ENCODE measurements at places on chromosomes 16 and 17.

- no peak for DNase-seq
These were observed 13.7 kb upstream of the KRT23 start for GRCh38 chr17:40951011-40951622.

- no peak for DNase-seq
These were observed 1.3 kb upstream of the MYO15A start for GRCh38 chr17:18107061-18107790.

- no peak for DNase-seq
These were observed 66.8 kb upstream of the RASL10B start for GRCh38 chr17:35664685-35665084.

- DNase-seq, result peak; percentile 24
These were observed 17.6 kb downstream of the C16orf74 start for GRCh38 chr16:85733155-85733838.

GRCh38 chr16:12569061-12569460, 234.6 kb downstream of the CPPED1 start:
- no peak for DNase-seq

DNA sequence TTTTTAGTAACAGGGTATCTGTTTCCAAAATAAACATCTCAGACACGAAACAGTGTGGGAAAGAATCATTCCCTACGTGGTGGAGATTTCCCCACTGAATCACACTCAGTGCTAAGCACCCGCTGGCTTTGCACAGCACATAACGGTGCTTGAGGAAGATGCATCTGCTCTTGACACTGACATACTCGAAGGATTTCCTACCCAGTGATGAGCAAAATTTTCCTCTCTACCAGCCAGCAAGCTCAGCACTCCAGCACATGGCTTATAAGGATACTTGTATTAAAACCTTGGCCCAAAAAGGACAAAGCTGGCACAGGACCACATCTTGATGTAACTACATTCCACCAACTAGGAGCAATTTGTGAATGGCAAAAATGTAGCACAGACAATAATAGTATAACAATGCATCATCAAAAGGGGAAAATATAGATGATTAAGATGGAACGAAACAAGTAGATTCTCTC, 59.0 kb downstream of the ANKFY1 start:
- DNase-seq, result no peak

DNA sequence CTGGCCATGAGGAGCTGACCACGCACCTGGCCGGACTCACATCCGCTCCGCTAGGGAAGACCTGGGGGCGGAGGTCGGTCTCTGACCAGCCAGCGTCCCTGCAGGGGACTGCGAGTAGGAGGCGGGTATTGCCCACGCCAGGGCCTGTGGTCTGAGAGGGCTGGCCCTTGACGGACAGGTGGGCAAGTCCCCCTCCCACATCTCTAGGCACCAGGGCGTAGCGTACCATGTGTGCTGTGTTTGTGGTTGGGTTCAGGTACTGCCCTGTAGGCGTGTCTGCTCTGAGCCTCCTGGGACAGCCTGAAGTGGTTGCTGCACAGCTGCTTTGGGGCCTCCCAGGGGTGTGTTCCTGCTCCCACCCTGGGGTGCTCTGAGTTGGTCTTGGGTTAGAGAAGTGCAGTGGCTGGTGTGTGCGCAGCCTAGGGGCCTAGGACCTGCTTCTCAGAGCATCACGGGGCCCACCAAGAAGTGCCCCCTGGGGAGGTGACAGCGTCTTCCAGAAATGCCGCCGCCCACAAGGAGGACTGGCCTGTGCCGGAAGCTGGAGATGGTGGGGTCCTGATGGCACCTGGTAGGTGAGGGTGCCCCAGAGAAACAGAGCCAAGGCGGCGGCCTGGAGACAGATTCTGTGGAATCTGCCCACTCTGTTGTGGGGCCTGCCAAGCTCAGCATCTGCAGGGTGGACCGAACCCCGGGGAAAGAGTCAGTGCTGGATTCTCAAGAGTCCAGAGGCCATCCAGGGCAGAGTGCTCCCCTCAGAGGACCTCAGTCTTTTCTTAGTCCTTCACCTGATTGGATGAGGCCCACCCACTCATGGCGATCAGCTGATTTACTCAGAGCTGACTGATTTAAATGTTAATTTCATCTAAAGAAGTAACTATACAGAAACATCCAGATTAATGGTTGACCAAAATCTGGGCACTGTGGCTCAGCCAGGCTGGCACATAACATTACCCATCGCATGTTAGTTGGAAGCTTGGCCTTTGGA, 48.3 kb downstream of the WDR45B start:
- DNase-seq, result no peak

- no peak for DNase-seq
These were observed 2.6 kb downstream of the SLC5A2 start for GRCh38 chr16:31485571-31485970.

DNA sequence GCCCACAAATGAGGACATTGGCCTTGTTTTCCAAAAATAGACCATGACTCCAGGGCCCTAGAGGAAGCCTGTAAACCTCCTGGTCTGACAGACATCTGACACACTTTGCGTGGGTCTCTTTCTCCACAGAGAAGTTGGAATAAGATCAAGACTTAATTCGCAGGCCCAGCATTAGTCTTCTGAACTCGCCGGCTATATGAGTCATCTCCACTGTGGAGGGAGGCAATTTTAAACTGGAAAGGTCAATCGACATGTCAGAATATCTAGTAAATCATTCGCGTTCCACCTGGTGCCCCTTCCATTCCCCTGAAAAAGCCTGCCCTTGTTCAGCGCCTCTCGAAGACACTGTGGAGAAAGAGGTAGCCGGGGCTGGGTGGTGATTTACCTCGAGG, 140.1 kb downstream of the CLEC16A start:
- DNase-seq, result no peak

DNA sequence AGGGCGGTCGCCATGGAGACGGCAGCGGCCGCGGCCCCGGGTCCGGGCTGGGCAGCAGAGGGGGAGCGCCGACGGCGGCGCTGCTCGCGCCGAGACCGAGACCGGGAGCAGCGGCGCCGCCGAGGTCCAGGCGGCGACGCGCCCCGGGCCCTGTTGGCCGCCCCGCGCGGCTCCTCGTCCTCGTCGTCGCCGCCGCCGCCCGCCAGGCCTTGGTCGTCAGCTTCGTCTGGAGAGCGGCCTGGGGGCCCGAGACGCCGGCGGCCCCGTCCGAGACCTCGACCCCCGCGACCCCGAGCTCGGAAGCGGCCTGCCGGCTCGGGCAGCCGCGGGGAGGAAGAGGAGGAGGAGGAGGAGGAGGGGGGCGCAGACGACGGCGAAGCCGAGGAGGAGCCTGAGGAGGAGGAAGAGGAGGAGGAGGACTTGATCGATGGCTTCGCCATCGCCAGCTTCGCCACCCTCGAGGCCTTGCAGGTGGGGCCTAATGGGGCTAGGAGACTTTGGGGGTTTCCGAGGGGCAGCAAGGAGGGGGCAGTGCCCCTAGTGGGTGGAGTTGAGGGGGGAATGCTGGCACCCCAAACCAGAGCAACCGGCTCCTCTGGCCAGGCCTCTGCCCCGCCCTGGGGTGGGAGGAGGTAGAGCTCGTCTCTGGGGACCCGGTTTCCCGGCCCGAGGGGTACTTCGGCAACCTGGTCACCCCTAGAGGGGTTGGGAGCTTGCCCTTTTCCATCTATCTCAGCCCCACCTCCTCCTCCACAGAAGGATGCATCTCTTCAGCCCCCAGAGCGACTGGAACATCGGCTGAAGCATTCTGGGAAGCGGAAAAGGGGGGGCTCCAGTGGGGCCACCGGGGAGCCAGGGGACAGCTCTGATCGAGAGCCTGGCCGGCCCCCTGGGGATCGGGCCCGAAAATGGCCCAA, 1.5 kb downstream of the FBRS start:
- DNase-seq, result peak; percentile 37

DNA sequence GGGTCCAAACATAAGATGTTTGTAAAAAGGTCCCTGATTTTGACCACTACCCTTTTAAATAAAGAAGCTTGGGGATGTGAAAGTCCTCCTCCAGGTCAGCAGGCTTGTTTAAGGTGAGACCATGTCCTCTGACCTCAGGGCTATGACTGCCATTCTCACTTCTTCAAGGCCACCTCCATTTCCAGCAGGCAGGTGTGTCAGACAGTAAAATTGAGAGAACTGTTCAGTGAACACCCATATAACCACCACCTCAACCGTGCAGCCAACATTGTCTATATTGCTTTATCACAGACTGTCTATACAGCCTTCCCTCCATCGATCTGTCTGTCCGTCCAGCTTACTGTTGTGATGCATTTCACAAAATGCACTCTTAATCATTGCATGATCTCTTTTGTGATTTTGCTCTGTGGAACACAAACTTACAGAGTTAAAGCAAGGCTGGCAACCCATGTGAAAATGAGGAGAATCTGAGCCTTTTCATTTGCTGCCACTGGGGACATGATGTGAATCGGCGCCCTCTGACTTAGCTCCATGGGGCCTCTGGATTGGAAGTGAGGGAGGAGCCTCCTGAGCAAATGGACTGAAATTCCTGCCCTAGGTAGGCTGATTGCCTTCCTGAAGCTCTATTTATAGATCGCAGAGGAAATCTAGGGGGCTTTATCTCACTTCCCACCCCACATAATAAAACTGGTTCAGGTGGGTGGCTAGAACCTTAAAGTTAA, 53.8 kb downstream of the ZNRF1 start:
- DNase-seq, result no peak

DNA sequence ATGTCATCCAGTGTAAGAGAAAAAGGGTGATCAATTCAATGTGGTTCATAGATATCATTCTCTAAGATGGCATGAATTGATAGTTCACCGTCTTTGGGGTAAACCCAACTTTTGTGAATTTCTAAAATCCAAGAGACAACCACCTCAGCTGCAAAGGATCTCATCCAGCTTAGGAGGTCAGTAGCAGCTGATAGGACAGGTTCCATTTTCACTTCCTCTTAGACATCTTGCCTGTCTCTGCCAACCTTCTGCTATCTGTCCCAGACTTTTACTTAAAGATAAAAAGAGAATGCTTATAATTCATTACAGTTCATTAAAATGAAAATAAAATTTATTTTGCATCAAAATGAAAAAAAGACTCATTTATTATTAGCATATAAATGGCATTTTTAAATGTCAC, 468.2 kb downstream of the XYLT1 start:
- no peak for DNase-seq

DNA sequence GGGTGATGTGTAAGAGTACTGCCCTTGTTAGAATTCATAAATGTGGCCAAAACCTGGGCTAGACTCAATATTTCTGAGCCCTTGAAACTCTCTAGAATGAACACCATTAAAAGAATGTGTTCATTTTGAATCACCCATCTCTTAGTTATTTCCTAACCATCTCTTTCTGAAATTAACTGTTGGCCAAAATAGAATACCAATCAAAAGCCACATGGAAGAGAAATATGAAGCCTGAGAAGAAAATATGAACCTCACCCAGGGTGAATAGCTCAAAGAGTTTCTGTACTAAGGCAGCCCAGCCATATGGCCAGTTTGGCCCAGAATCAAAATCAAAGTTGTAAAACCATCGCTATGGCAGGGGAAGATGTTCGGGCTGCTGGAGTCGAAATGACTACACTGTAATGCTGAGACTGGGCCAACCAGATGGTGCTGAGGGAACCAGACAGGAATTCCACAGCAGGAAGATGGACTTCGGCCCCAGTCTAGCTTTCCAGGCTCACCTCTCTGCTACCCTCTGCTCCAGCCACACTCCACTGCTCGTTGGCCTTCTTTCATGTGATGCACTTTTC, 154.3 kb upstream of the ZFHX3 start:
- no peak for DNase-seq

DNA sequence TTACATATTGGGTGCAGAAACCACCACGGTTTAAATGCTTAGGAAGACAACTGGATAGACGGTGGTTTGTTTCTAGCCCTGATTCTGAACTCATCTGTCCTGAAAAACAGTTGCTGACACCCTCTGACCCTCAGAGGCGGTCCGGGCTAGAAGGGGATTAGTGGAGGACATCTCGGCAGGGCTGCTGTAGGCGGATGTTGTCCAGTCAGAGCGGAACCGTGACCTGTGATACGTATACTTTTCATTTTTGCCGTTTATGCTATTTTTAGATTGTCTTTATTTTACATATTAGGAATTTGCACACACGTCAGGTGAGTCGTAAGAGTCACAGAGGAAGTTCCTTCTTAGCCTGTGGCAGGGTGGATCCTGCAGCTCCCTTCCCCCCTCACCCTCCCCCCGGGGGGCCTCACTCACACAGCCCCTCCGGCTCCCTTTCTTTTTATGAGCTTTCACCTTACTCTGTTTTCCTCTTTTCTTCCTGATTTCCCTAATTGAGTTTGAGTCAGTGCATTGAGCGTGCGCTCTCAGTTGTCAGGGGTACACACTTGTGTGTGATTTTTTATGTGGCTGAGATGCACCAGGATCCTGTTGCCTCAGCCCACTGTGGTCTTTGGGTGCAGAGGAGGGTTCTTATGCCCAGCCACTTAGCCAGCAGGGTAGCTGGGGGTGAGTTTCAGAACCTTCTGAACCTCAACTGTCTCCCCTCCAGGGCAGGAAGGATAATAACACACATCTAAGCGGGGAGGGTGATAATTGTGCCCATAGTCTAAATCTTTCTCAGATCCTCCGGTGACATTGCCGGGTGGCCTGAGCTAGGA, 211.1 kb upstream of the CHMP6 start:
- DNase-seq, result no peak

DNA sequence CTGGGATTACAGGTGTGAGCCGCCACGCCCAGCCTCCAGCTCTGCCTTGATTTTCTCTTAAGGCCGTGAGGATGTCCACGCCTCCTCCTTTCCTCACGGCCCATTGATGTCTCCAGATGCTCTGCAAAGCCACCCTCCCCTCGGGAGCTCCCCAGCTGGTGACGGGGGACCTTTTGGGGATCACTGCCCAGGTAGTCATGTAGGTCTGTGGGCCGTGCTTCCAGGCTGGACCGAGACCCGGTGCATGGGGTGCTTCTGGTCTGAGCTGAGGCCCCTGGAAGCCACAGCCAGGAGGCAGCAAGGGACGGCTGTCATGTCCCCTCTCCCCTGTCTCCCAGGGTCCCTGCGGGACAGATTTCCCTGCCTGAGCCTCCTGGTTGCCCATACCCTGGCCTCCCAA, 277.8 kb downstream of the SEC14L1 start:
- DNase-seq, result no peak

DNA sequence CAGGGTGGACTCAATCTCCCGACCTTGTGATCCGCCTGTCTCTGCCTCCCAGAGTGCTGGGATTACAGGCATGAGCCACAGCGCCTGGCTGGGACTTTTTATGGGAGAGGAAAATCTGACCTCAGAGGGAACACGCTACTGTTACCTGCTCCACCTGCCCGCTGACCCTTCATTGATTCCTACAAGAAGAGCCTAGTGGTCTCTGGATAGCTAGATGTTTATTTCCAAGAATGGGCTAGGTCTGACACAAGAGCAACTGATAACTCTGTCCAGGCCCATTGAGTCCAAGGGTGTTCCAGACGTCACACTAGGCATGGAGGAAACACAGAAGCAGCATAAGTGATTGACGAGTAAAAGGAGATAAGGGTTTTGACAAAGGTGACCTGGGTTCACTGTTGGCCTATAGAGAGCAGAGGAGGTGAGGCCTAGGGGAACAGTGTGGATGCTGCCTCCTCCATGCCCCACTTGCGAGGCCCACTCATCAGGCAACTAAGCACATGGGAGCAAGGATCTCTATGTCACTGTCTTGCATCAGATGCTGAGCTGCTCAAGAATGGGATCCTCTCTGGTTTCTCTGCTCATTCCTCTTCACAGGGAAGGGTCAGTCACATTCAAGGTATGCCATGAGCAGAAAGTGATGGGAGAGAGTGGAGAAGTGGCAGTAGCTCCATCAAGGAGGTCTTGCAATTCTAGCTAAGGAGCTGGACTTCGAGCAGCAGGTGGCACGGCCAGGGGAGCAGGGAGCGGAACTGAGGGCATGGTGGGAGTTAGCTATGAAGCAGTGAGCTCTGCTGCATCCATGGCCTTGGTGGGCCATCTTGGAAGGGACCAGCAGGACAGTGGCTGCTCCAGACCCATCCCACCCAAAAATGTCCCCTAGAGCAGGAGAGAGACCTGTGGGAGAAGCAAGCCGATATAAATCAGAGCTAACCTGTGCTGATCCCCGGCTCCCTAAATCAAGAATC, 145.2 kb downstream of the WSCD1 start:
- DNase-seq, result no peak

- peak; percentile 54 for DNase-seq
These were observed 16.6 kb downstream of the CD7 start for GRCh38 chr17:82300707-82301270.
